Large intestine (tissue), 12 donors: ENCODE measurements at places on chromosomes 1 and 21. TPM values are rescaled to one million over a fixed set of nuclear protein-coding genes. Genes with fewer than 3 reads are reported as not detected.

Gene PIK3R3
- polyA plus RNA-seq, result 7.4 TPM

DNA sequence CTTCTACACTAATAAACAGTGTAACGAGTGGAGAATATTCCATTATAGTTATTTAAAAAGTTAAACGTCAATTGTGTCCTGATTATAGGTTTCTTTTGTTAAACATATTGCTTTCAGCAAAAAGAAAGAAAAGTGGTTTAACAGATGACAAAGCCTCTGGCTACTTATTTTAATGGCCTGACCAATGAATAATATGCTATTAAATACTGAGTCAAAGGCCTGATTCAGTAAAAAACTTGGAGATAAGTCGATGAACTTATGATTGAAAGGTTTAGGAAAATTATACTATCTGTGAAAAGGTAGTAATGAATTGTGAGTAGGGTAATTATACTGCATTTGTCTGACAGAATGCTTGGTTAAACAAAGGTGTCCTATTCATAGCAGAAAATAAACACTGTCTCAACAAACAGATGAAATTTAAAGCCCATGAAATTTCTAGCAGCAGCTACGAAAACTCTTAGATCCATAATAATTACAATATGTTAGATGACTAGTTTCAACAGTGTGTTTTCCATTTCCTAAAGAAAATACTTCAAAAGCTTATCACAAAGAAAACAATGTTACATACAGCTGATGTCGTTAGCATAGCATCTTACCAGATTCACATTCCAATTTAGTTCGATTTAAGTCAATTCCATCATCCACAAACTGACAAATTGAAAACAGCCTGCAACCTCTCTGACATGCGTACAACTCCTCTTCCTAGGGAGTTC, 6.2 kb downstream of the TMEM59 start:
- peaks cover 16% of the 10 kb centered on the region for H3K36me3 ChIP-seq
- H3K4me1 ChIP-seq, result peaks cover 4% of the 10 kb centered on the region
- H3K27me3 ChIP-seq, result no peaks in the 10 kb centered on the region
- no peak for DNase-seq

- H3K36me3 ChIP-seq, result no peaks in the 10 kb centered on the region
- DNase-seq, result no peak
- H3K27me3 ChIP-seq, result peaks cover 5% of the 10 kb centered on the region
- H3K4me3 ChIP-seq, result no peak overlapping the region
- no peak overlapping the region for H3K27ac ChIP-seq
Observed at GRCh38 chr1:172670316-172670715, 11.4 kb downstream of the FASLG start.

Gene TAS1R1
- polyA plus RNA-seq, result 0.27 TPM

DNA sequence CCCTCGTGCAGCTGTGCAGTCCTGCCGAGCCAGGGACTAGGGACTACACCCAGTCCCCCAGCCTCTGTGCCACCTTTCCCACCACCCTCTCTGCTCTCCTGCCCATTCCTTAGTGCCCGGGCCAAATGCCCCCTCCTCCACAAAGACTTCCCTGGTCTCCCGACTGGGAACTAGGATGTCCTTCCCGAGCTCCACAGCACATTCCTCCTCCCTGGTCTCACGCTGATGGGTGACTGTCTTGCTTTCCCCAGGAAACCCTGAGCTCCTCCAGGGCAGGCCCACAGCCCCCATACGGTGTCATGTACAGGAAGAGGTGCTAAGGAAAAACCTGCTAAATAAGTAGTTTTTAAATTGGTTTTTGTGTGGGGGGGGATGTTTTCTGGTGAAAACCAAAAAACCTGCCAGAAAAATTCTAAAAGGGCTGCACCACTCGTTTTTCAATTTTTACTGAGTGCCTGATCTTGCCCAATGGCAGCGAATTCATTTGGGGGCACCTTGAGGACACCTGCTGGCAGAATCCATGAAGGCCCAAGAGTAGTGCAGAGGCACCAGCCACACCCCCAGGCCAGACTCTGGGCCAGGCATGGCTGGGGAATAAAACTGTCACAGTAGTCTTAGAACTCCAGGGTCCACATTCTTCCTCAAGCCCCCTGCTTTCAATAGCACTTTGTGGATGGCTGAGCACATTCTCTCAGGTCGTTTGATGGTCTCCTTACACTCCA, 50.4 kb downstream of the GLIS1 start:
- H3K36me3 ChIP-seq, result no peaks in the 10 kb centered on the region
- H3K4me1 ChIP-seq, result peaks cover 11% of the 10 kb centered on the region
- DNase-seq, result no peak
- H3K27ac ChIP-seq, result no peak overlapping the region
- H3K27me3 ChIP-seq, result peaks cover 36% of the 10 kb centered on the region

GRCh38 chr1:233479110-233479890, 134.6 kb upstream of the KCNK1 start:
- peaks cover under 1% of the 10 kb centered on the region for H3K4me1 ChIP-seq
- no peaks in the 10 kb centered on the region for H3K27me3 ChIP-seq
- DNase-seq, result peak; percentile 37
- no peak overlapping the region for H3K4me3 ChIP-seq
- no peaks in the 10 kb centered on the region for H3K36me3 ChIP-seq

DNA sequence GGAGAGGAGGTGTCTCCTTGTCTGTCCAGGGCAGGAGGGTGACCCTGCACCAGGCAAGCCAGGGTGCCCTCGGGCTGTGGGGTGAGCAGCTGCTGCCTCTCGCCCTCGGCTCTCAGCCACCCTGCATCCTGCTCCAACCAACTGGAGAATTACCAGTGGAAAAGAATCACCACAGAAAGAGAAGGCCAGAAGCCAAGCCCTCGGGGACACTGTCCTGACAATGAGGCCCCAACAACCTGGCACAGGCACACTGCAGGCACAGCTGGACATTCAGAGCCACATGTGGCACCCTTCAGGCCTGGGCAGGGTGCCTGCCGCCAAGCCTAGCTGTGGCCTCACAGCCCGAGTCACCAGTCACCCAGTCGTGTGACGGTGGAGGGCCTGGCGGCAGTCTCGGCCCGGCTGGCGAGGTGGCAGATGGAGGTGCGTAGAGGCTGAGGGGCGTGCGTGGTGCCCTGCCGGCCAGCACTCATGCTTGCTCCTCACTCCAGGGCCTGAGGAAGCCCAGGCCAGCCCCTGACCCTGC, 12.0 kb downstream of the MEGF6 start:
- no peak overlapping the region for H3K4me3 ChIP-seq
- no peak overlapping the region for H3K27ac ChIP-seq
- no peaks in the 10 kb centered on the region for H3K27me3 ChIP-seq
- H3K36me3 ChIP-seq, result no peaks in the 10 kb centered on the region

- H3K27me3 ChIP-seq, result no peaks in the 10 kb centered on the region
- no peak overlapping the region for H3K4me3 ChIP-seq
- H3K36me3 ChIP-seq, result no peaks in the 10 kb centered on the region
- no peaks in the 10 kb centered on the region for H3K4me1 ChIP-seq
- H3K27ac ChIP-seq, result no peak overlapping the region
Observed at GRCh38 chr1:95636897-95637296, 402.9 kb downstream of the RWDD3 start.

DNA sequence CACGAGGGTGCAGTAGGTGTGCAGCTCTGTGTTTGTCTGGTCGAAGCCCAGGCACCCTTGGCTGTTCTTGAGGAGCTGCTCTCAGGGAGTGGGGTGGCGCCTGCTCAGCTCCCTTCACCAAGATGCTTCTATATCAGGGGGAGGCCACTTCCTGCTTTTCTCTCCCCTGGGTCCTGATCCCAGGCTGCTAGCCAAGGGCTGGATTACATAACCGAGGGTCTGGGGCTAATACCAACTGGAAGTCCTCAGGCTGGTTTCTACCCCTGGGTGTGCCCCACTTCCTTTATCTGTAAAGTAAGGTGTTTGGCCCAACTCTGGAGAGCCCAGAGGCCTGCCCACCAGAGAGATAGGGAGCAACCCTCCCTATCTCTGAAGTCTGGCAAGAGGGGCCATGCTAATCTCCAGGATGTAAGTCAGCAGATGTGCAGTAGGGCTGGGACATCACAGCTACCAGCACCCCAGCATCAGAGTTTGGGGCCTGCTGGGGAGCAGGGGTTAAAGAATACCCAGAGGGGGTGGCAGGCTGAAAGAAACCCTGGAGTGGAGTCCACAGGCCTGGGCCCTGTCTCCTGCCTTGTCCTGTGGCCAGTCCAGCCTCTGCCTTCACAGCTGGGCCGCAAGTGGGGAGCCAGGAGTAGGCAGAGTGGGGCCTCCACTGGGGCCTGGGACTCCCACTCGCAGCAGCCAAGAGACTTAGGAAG, 2.1 kb downstream of the SELENBP1 start:
- no peaks in the 10 kb centered on the region for H3K27me3 ChIP-seq
- peaks cover 32% of the 10 kb centered on the region for H3K36me3 ChIP-seq
- H3K27ac ChIP-seq, result peak overlapping the region; percentile 7

GRCh38 chr1:209611771-209612570, 28.5 kb downstream of the CAMK1G start:
- H3K27me3 ChIP-seq, result no peaks in the 10 kb centered on the region
- DNase-seq, result no peak
- H3K4me3 ChIP-seq, result no peak overlapping the region
- H3K4me1 ChIP-seq, result peaks cover 8% of the 10 kb centered on the region

GRCh38 chr1:219247441-219247840, 73.8 kb downstream of the LYPLAL1 start:
- H3K4me1 ChIP-seq, result no peaks in the 10 kb centered on the region
- H3K4me3 ChIP-seq, result no peak overlapping the region
- no peak for DNase-seq
- no peak overlapping the region for H3K27ac ChIP-seq
- no peaks in the 10 kb centered on the region for H3K27me3 ChIP-seq

Gene NR5A2
- 36.5 TPM for polyA plus RNA-seq

DNA sequence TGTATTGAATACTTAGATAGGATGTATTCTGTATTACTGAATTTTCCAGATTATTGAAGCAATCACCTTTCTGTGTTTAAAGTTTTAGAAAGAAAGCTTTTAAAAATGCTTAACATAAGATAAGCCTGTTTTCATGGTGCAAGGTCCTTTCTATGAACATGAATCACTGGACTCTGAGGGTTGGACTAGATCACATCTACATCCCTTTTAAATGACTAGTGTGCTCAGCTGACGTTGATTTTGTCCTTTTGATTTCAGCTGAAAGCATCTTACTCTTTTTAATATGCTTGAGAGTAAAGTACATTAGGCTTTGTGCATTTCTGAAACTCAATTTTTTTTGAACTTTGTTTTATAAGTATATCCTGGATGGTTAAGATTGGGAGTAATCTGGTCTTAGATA, 16.2 kb downstream of the MIER1 start:
- H3K27ac ChIP-seq, result peak overlapping the region; percentile 77
- H3K27me3 ChIP-seq, result no peaks in the 10 kb centered on the region
- H3K4me3 ChIP-seq, result no peak overlapping the region
- DNase-seq, result peak; percentile 50

GRCh38 chr1:234639961-234640360, 30.0 kb upstream of the IRF2BP2 start:
- no peaks in the 10 kb centered on the region for H3K36me3 ChIP-seq
- H3K4me1 ChIP-seq, result peaks cover 46% of the 10 kb centered on the region
- no peak overlapping the region for H3K4me3 ChIP-seq
- H3K27ac ChIP-seq, result peak overlapping the region; percentile 94

DNA sequence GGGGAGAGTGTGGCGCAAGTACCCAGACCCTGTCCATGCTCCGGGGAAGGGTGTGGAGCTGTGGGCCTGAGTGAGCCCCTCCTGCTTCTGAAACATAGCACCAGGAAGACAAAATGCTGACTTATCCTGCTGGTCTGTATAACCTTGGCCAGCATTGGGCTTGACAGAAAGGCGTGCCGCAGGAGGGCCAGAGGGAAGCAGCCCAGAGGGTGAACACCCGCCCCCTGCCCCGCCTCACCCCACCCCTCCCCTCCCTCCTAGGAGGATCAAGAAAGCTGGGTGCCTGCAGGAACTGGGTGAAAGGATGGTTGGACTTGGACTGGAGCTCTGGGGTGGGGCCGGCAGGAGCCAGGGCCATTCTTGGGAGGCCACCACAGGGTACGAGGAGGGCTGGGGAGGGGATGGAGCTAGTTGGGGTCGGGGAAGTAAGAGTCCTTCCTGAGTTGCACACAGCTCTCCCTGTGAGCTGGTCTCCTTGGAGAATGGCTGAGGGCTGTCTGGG, 27.1 kb downstream of the PTPRF start:
- no peaks in the 10 kb centered on the region for H3K27me3 ChIP-seq
- no peak overlapping the region for H3K4me3 ChIP-seq
- DNase-seq, result peak; percentile 90
- H3K27ac ChIP-seq, result peak overlapping the region; percentile 94
- peaks cover 57% of the 10 kb centered on the region for H3K36me3 ChIP-seq
- peaks cover 46% of the 10 kb centered on the region for H3K4me1 ChIP-seq

DNA sequence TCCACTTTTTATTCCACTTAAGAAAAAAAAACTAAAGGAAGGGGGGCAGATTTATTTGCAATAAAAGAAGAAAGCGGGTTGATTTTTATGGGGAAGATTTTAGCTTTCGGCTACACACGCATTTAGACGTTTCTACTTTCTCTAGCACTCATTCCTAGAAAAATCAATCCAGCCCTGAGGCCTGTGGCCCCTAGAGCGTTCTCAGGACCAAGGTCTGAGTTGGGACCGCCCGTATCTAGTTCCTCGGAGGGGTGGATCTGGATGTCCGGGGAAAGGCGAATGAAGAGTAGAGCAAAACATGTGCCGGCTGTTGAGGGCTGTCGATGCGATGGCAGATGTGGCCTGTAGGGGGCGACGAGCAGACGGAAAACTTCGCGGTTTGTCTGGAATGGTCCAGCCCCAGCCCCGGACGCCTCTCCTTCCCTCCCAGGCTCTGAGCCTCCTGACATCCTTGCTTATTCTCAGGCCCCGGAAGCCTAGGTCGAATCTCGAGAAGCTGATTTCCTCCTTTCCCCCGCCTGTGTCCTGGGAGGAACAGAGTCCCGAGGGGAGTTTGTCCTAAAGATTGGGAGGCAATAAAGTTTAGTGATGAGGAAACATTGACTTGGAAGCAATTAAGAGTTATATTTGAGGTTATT, 5.2 kb downstream of the FOXD3 start:
- H3K4me3 ChIP-seq, result no peak overlapping the region
- peak; percentile 48 for DNase-seq
- peaks cover 10% of the 10 kb centered on the region for H3K4me1 ChIP-seq
- H3K36me3 ChIP-seq, result no peaks in the 10 kb centered on the region
- H3K27me3 ChIP-seq, result peaks cover 88% of the 10 kb centered on the region

Gene LELP1
- not detected for polyA plus RNA-seq

DNA sequence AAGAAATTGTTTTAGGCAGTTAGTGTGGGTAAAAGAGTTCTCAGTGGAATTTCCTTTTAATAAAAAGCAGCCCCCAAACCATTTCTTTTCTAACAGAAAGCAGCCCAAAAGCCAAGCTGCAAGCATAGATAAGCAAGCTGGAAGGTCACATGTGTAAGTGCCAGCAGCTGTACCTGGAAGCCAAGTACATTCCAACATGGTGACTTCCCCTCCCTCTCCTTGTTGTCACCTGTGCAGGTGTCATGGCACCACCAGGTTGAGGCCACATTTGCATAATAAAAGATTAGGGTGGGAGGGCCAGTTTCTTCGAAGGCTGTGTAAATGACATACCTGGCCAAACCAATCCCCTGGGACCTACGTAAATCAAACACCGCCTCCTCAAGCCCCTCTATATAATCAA, 240.3 kb upstream of the RAB4A start:
- DNase-seq, result peak; percentile 38
- no peak overlapping the region for H3K27ac ChIP-seq
- H3K4me1 ChIP-seq, result peaks cover 3% of the 10 kb centered on the region
- H3K36me3 ChIP-seq, result no peaks in the 10 kb centered on the region

Gene CRYAA
- not detected for polyA plus RNA-seq
